Activated T-helper 17 cell treated with anti-CD3 and anti-CD28 coated beads, Interleukin-2, amount 50 U/mL, for 72 hours (primary cell): ENCODE measurements at places on chromosomes 7 and 10.

DNA sequence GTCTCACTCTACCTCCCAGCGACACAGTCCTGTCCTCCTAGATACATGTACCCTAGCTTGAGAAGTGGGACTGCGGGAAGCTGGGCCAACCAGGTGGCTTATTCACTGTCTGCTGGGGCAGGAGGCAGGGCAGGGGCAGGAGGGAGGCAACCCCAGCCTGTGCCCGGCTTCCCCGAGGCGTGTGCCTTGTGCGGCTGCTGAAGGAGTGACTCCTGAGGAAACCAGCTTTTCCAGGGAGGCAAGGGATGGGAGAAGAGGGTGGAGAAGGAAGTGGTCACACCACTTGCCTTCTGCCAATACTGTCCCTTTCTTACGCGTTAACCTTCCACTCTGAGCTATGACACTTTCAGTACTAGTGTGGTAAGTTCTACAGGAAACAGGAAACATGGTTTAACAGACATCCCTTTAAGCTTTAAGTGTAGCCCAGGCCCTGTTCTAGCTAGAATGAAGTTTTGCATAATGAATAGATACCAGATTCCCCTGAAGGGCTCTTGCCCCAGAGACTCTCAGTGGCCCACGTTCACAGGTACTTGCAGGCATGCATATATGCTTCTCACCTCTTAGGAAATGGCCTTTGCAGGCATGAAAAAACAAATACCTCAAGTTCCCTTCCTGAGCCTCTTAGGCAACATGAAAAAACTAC is 40.6 kb downstream of the SYPL1 start:
- peak; percentile 98 for ATAC-seq

DNA sequence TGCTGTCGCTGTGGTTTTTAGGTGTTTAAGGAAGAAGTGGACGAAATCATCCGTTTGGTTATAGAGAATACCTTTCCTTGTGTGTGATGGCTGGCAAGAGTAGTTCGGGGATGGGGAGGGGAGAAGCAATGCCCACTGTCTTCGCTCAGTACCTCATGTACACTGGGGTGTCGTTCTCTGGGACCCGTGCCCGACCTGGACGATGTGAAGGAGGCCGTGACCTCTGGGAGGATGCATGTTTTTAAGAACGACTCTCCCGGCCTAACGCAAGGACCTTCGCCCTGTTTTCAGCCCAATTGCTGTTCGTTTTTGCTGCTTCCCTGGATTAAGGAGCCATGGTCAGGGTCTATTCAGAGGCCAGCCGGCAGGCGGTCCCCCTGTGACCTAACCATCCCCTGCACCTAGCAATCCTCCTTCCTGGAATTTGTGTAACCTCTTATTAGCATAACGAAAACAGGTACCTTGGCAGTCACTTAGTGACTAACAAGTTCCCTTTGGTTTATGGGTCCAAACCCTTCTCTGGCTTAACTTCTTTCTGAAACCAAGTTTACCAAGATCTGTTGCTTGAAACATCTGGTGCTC is 1.3 kb downstream of the NFE2L3 start:
- ATAC-seq = peak; percentile 47

GRCh38 chr7:78489476-78490240 is 691.1 kb downstream of the PHTF2 start:
- ATAC-seq = no peak

DNA sequence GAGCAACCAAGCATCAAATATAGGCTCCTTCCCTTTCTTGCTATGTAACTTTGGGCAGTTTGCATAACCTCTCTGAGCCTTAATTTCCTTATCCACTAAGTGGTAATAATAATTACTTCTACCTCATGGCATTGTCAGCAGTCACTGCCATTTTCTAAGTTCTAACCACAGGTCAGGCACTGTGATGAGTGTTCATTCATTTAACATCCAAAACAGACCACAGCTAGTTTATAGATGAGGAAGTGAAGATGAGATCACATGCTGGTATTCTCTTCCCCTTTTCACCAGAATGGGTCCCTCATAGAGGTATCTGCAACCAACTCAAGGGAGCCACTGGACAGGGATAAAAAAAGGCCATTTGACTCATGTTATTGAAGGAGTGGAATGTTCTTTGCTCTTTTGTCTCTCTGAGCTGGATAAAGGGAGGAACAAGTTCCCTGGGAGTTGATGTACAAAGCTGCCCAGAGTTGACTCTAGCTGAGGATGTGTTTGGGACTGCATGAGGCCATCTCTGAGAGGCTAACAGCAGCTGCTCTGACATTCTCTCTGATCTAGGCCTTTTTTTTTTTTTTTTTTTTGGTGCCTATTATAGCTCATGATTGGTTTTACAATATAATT is 65.0 kb downstream of the DNAJC12 start:
- ATAC-seq = peak; percentile 94

DNA sequence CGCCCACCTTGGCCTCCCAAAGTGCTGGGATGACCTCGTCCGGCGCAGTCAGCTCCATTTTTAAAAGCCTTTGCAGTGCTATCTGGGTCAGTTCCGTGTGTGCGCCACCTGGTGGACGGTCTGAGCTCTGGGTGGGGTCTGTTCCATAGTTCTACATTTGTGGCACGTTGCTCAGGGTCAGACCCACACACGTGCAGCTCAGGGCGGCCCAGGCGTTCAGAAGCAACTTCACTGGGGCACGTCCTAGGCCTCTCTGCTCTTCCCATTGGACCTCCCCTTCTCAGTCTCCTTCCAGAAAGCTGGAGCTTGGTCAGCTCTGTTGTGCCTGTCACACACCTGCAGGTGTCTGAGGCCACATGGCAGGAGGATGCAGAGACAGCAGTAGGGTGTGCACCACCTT is 137.9 kb downstream of the DNAJB6 start:
- peak; percentile 28 for ATAC-seq

- ATAC-seq = no peak
These were observed 1081.5 kb upstream of the C7orf33 start for GRCh38 chr7:147509035-147509501.

DNA sequence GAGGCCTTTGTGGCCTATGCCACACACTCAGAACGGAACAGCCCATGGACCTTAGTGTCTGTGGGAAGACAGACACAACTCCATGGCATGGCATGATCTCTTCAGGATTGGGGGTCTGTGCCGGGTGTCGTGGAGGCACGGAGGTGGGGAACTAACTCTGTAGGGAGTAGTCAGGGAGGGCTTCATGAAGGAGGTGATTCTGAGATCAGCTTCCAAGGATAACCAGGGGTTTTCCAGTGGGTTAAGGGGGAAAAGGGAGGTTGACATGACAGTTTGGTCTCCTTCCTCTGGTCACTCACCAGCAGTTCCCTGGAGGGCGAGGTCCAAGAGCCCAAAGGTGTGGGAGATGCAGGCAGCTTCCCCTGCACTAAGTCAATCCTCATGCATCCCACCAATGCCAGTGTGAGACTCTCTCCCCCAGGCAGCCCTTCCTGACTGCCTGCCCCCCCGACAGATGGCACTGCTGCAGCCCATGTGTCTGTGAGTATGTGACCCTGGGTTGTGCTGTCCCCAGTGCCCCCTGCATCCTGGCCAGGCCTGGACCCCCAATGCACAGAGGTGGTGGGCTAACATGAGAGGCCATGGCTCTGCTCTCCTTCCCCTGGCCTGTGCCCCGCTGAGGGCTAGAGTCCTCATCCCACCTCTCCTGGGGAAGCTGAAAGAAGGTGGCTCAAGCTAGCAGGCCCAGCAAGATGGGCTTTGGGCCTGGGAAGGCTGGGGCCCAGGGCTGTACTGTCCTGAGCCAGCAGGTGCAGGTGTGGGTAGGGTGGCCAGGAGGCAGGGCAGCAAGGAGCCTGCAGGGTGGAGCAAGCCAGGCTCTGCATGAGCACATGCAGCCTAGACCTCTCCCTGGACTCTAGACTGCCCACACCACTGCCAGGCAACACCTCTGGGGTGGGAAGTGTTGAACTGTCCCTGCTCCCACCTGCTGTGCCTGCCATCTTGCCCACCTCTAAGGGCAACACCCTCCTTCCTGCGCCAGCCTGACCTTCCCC is 39.7 kb downstream of the RASGEF1A start:
- no peak for ATAC-seq
